Left kidney (tissue), 8 donors: ENCODE measurements at places on chromosomes 12 and 14. TPM values are rescaled to one million over a fixed set of nuclear protein-coding genes. Genes with fewer than 3 reads are reported as not detected.

DNA sequence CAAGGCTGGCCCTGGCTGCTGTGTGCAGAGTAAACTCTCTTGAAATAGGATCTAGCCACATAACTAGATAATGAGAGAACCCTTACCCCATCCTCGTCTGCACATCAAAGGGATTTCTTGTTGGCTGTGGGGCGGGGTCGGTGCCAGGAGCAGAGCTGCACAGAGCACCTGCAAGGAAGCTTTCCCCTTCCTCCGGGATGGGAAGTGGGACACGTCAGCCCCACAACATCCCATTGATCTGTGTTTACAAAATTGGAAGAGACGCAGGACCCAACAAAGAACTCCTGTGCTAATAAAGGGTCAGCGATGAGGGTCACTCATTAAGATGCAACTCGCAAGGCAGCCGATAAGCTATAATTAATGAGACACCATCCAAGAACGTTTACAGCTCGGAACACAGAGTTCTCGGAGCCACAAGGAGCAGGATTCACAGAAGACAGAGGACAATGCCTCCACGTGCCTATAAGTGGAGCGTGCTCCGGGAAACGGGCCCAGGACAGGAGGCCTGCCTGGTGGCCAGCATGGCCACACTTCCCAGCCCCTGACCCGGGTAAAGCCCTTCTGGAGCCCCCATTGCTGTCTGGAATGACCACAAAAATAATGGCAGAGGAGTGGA lies 171.5 kb downstream of the SLC15A4 start:
- no peak for DNase-seq

- DNase-seq = no peak
Observed at GRCh38 chr14:89990218-89990617, 34.5 kb downstream of the TDP1 start.

GRCh38 chr12:12358528-12358927 lies 1.6 kb downstream of the BORCS5 start:
- no peak for DNase-seq

GRCh38 chr12:5614256-5614655 lies 182.3 kb downstream of the NTF3 start:
- DNase-seq = no peak

Gene TOMM20L
- 2.5 TPM for polyA plus RNA-seq
